ENCODE measurements at places on chromosomes 4 and X.

GRCh38 chr4:86106475-86106874, 253.4 kb downstream of the MAPK10 start:
- DNase-seq = no peak

GRCh38 chr4:82231806-82232205, 142.0 kb downstream of the HNRNPD start:
- DNase-seq = no peak

- DNase-seq = no peak
Observed at GRCh38 chr4:163473576-163473975, at the start of gene TKTL2. TKTL2 (minus strand) TSS chr4:163473754; CDS start chr4:163473734, 20 bp downstream.

- DNase-seq = no peak
Observed at GRCh38 chr4:24131954-24132673, 242.3 kb upstream of the PPARGC1A start.

Data from astrocyte of the cerebellum (primary cell).